Activated CD4-positive, alpha-beta T cell treated with anti-CD3 and anti-CD28 coated beads, Interleukin-2, amount 50 U/mL, for 48 hours (primary cell): ENCODE measurements at places on chromosomes 1 and 21.

DNA sequence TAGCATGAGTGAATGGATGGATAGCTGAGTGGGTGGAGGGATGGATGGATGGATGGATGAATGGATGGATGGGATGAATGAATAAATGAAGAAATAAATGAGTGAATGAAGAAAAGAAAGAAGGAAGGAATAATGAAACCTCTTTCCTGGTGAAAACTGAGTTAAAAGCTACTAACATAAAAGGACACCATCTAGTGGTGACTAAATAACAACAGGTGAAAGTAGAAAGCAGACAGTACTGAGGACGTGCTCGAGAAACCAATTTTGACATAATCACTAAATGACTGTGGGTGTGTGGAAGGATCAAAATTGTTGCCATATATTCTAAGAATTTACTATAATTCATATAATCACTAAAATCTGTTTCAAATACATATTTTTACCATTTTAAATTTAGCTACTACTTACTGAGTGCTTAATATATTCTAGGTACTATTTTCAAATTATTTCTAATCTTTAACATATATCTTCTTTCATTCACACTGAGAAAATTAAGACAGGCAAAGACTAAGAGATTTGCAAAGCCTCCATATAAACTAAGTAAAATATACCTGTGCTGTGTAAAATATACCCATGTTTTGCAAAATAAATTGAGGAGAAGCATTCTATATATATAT is 522.9 kb downstream of the LRRIQ3 start:
- no peak for DNase-seq

DNA sequence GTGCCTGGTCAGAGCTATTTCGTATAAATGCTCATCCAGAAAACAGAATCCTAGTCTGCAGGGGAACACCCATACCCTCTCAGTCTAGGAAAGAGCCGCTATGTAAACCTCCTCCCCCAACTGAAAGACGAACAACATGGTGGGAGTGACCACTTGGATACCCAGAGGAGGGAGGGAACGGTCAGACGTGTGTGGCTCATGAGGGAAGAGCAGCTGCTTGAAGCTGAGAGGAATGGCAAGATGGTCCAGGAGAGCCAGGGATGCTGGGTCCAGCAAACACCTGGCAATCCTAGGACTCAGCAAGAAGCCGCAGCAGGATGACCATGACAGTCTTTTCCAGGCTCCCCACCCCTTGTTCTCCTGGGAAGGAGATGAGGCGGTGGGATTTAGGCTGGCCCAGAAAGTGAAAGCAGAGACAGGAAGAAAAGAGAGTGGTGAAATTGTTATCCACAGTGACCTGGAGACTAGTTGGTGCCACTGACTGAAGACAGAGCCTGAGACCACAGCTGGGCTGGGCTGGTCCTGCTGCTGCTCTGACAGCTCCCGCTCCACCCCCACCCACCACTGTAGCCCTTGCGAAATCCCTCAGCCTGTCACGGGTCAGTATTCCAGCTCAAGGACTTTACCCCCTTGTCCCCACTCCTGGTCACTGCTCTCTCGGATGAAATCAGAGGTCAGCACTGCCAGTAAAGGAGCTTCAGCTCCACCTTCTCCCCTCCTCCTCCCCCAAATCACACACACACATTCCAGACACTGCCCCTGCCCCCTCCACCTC is 3.6 kb downstream of the CERS2 start:
- no peak for DNase-seq

DNA sequence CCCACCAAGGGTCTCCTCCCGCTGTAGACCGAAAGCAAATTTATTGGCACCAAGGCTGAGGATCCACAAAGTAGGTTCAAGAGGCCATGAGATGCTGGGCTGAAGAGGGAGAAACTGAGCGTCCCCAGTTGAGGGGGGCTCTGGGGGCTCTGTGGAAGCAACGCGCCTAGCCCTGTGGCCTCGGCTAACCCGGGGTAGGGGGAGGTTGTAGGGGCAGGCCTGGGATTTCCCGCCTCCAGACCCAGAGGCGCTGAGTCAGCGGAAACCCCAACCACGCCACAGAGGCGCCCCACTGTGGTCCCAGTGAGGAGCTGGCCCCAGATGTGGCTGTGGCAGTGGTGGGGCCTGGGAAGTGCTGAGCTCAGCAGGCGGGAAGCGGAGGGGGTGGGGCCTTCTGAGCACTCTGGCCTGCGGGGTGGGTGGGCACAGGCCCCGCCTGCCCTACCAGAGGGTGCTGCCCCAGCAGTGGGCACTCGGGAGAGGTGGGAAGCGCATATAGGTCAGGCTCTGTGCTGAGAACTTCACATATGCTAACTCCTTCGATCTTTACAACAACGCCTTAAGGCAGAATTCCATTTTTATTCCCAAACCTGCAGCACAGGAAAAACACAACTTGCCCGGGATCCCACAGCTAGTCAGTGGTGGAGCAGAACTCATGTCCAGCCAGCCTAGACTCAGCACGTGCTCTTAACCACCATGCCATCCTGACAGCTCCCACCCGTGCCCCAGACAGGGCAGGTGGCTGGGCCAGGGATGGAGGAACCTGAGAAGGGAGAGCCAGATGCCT is 1.5 kb upstream of the COL16A1 start:
- DNase-seq, result peak; percentile 75

DNA sequence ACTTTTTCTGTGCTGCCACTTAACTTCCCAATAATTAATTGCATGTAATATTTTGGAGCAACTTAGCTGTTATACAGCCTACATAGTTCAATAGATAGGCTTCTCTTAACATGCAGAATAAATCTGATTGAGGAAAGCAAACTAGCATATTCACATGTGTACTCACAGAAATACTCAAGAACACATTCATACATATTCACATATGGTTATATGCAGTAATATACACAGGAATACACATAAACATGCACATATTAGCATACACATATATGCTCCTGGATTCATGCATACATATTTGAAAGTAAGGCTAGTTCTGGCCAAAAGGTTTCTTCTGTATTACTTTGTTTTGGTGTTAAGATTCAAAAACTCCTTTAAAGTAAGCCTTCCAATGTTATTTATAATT is 73.1 kb downstream of the HMCN1 start:
- DNase-seq, result no peak

DNA sequence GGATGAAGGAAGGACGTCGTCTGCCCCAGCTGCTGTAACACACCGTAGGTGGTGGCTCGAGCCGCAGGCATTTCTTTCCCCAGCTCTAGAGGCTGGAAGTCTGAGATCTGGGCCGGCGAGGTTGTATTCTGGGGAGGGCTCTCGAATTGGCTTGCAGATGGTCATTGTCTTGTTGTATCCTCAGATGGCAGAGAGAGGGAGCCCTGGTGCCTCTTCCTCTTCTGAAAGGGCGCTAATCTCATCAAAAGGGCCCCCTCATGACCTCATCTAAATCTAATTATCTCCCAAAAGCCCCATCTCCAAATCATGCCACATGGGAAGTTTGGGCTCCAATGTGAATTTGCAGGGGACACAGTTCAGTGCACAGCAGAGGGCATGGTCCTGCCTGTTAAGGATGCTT is 109.0 kb downstream of the SIK1 start:
- DNase-seq, result no peak

GRCh38 chr1:15885701-15886610 is 38.4 kb downstream of the SPEN start:
- DNase-seq, result peak; percentile 9

DNA sequence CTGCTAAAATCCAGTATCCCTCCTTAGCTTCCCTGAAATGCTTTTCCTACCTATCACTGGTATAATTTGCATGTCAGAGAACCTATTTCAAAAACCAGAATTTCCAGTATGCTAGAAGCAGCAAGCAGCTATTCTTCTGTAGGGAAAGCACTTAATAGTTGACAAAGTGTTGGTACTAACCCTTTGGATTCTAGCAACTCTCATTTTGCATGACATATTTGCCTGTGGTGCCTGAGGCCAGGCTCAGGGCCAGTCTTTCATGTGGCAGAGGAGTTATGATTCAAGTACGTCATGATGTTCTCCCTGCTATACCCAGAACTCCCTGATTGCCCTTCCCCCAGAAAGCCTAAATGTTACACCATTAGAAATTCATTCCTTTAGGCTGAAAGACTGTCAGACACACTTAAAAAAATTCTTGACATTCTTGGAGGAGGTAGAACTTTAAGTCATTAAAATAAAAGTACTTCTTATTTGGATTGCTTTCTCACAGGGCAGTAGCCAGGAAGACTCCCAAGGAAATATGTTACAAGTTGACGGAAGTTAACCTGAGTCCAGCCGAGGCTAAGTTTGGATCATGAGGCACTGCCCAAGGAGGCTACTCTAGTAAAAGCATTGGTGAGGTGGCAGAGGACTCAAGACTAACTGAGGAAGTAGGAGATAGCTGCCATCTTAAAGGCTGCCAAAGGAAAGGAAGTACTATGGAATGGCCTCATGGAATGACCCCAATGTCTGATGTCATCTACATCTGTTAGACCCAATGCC is 298.4 kb upstream of the SPAG17 start:
- DNase-seq, result no peak

GRCh38 chr1:219151467-219151866 is 22.2 kb upstream of the LYPLAL1 start:
- DNase-seq, result no peak

GRCh38 chr1:89069951-89070350 is 4.9 kb upstream of the GBP1 start:
- no peak for DNase-seq

DNA sequence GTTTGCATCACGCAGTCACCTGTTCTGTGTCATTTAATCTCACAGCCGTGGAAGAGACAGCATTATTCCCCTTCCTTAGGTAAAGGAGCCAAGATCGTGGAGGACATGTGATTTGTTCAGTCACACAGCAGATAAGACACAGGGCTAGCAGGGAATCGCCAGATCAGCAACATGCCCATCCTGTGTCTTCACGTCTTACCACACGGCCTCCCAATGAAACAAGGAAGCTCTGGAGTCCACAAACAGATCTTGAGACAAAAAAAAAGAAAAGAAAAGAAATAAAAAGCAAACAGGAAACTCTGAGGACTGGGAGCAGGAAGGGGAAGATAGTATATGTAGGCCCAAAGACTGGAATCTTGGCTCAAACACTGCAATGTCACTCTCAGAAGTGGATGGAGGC is 155.3 kb downstream of the ADSS2 start:
- no peak for DNase-seq

GRCh38 chr1:93955765-93956164 is 46.5 kb upstream of the GCLM start:
- DNase-seq, result no peak

DNA sequence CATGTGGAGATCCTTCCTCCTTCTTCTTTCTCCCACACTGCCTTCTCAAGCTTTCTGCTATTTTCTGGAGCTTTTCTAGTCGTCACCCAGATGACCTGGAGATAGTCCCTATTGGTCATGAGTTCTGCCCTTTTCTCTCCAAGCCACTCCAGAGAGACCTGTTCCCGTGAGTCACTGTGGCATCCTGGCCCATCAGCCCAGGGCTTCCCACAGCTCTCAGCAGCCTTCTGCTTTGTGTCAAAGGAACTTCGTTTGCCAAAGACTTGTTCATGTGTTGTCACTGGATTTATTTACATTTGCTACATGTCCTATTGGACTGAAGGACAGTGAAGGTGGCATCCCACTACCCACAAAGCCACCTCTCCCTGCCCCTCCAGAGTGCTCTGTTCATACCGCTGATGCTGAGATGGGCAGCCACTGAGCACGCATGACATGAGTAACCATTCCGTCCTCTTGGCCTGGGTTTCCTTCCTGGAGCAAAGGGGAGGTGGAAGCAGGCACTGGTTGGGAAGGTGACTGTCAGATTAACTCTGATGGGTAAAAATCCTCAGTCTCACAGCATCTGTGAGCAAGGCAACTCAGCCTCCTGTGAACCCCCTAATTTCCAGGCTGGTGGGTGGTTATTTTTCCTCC is 119.2 kb downstream of the EDEM3 start:
- DNase-seq, result no peak

- DNase-seq, result no peak
Measured at GRCh38 chr1:78526496-78526895, 35.7 kb downstream of the PTGFR start.

DNA sequence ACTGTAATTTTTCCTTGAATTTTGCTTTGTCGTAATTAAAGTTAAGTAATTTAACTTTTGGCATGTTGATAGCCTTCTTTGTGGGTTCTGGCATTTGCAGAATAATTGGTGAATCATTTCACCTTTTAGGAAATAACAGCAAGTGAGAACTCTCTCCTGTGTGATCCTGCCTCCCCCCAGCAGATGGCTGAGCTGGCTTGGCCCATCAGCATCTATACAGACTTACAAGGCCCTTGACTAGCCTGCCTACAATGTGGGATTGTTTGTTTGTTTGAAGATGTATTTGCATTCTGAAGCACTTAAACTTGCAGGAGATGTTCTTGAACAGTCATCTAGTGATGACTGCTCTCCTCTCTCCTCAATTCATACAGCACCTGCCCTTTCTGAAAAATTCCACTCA is 55.9 kb downstream of the MACO1 start:
- DNase-seq, result no peak

DNA sequence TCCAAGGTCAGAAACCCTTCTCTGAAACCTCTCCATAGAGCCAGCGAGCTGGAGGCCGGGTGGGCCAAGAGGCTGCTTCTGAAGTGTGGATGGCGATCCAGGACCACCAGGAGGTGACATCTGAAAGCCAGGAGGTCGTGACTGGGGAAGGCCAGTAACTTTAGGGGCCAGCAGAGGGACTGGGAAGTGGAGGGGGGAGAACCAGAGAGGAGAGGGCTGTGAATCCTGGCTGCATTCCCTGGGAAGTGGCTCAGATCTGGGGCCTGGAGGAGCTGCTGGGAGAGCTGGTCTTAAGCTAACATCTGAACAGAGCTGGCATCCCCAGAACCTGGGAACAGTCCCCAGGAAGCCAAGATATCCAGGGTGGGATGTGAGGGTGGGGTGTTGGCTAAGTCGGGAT is 11.3 kb upstream of the EPHA8 start:
- no peak for DNase-seq

GRCh38 chr1:98991127-98992012 is 13.3 kb downstream of the PLPPR5 start:
- DNase-seq, result no peak

- DNase-seq, result no peak
Measured at GRCh38 chr21:38729754-38730379, 75.9 kb upstream of the ETS2 start.

DNA sequence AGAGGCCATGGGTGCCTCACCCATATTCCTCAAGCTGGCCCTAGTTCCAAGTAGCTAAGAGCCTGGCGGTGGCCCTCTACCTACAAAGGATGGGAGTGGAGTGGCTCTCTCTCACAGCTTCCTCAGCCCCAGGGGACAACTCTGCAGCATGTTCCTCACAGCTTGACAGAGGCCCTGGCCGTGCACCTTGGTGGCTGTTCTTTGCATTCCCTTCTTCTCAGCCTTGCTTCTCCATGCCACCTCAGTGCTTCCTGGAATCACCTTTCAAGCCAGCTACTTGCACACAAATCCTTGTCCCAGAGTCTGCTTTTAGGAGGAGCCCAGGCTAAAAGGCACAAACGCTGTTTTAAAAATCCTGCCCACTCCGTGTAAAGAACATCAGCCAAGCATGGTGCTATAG is 69.0 kb upstream of the DIRAS3 start:
- no peak for DNase-seq

DNA sequence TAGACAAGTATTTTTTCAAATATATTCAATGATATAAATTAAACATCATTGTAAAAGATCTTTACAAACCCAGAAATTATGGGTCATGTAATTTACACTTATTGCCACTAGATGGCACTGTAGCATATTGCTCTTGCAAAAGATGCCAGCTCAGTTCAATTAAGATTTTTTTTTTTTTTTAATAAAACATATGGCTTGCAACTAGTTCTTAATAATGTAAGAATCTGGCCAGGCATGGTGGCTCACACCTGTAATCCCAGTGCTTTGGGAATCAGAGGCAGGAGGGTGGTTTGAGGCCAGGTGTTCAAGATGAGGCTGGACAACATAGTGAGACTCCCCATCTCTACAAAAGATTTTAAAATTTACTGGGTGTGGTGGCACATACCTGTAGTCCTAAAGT is 49.4 kb upstream of the DESI2 start:
- DNase-seq, result no peak
